ENCODE measurements at places on chromosomes 2 and 18. TPM values are rescaled to one million over a fixed set of nuclear protein-coding genes. Genes with fewer than 3 reads are reported as not detected.

DCC gene
- polyA plus RNA-seq: not detected

DUSP19 gene
- 2.5 TPM for polyA plus RNA-seq

ADCYAP1 gene
- polyA plus RNA-seq: not detected

MAL gene
- 1.6 TPM for polyA plus RNA-seq

SERPINB12 gene
- not detected for polyA plus RNA-seq

ACKR3 gene
- 3.8 TPM for polyA plus RNA-seq

SLC25A52 gene
- polyA plus RNA-seq: 0.04 TPM

MTA3 gene
- polyA plus RNA-seq: 19.7 TPM

CAD gene
- 8.6 TPM for polyA plus RNA-seq

NEB gene
- polyA plus RNA-seq: 0.36 TPM

PER2 gene
- polyA plus RNA-seq: 5.6 TPM

DCDC2C gene
- polyA plus RNA-seq: not detected

DSG3 gene
- 0.67 TPM for polyA plus RNA-seq

HK2 gene
- polyA plus RNA-seq: 7.3 TPM

PARD3B gene
- 3.2 TPM for polyA plus RNA-seq

TTL gene
- polyA plus RNA-seq: 3.6 TPM

AMER3 gene
- polyA plus RNA-seq: not detected

SERPINB7 gene
- not detected for polyA plus RNA-seq

ATF2 gene
- 11.6 TPM for polyA plus RNA-seq

TSPYL6 gene
- not detected for polyA plus RNA-seq

EFEMP1 gene
- polyA plus RNA-seq: 21.0 TPM

HOXD10 gene
- not detected for polyA plus RNA-seq

ARID5A gene
- polyA plus RNA-seq: 15.2 TPM

EML6 gene
- 0.54 TPM for polyA plus RNA-seq

REG3A gene
- 468 TPM for polyA plus RNA-seq

RAPH1 gene
- polyA plus RNA-seq: 15.7 TPM

TTN gene
- polyA plus RNA-seq: 0.45 TPM

SH2D6 gene
- 122 TPM for polyA plus RNA-seq

ABHD3 gene
- 40.8 TPM for polyA plus RNA-seq

Data from small intestine (tissue), 16 donors.